CD4-positive, alpha-beta T cell treated with Interleukin-2 at 100 ng/mL for 4 hours (primary cell): ENCODE measurements at places on chromosomes 7 and 10.

- no peak for DNase-seq
Observed at GRCh38 chr10:84990713-84991112, 662.3 kb downstream of the CCSER2 start.

- no peak for DNase-seq
Observed at GRCh38 chr10:11538834-11539190, 72.6 kb downstream of the USP6NL start.

DNA sequence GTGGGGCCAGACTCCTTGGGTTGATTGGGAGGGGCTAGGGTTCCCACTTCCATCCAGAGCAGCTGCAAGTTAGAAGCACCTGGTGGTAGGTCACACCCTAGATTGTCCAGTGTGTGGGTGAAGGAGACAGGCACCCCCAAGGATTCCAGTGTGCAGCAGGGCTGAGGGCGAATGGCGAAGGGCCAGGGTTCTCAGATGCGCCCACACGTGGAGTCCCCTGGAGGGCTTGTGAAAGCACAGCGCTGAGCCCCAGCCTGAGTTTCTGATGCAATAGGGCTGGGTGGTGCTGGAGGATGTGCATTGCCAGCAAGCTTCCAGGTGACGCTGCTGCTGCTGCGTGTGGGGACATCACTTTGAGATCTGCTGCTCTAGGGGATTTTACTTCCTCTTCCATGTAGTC, 25.4 kb downstream of the TBATA start:
- DNase-seq, result no peak

- no peak for DNase-seq
Observed at GRCh38 chr7:84624927-84625326, 430.3 kb upstream of the SEMA3A start.

GRCh38 chr10:16957038-16957437, 139.8 kb upstream of the RSU1 start:
- no peak for DNase-seq

DNA sequence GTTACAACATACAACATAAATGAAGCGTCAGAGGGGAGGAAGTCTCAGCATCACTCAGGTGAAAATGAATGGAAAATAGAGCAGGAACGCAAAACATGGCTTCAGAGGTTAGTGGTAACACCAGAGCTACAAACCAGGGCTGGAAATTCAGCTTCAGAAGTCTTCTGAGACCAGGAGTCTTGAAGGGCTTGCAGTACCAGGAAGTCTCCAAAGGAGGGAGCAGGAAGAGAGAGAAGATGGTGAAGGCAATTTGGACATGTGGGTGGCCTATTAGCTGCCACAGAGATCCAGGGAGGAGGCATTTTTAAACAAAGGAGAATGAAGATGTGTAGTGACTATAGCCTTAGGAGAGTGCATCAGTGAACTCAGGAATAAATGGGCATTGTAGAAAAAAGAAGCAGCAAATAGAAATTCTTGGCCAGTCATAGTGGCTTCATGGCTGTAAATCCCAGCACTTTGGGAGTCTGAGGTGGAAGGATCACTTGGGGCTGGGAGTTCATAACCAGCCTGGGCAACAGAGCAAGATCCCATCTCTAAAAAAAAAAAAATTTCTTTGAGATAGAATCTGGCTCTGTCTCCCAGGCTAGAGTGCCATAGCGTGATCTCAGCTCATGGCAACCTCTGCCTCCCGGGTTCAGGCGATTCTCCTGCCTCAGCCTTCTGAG, 9.3 kb upstream of the TET1 start:
- peak; percentile 50 for DNase-seq

DNA sequence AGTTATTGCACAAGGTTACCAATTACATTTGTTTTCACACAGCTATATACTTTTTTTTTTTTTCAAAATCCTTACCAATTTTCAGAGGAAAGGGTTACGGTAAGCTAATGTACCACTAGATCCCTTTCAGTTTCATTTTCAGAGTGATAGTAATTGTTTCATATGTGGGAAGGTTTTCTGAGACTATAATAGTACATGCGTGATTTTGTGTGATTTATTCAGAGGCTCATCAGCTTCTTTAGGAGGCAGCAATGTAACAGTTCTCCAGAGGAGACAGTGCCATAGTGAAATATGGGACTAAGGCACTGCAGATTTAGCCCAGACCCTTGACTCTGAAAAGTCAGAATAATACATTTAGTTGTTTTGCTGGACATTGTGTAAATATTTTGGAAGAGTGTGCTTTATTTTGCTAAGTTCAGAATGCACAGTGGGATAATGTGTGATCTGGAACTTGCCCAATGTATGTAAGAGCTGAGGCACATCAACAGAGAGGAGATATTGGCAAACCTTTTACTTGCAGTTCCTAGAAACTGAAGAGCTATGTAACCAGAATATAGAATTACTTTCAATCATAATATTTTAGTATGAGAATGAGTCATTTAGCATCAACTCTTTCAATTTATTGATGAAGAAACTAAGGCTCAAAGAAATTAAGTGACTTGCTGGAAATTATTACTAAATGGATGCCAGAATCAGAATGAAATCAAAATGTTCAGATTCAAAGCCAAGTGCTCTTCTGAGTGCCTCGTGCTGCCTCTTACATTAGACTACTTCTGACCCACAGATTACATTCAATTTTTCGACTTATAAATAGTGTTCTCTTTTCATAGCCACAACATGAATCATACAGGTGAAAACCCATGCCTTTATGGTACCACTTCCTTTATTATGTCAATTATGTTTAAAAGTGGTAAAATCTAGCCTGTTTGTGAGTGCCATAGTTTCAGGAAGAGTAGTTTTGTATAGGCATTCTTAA, 207.7 kb upstream of the TEX47 start:
- no peak for DNase-seq

GRCh38 chr10:64156166-64156565, 635.0 kb downstream of the REEP3 start:
- no peak for DNase-seq

DNA sequence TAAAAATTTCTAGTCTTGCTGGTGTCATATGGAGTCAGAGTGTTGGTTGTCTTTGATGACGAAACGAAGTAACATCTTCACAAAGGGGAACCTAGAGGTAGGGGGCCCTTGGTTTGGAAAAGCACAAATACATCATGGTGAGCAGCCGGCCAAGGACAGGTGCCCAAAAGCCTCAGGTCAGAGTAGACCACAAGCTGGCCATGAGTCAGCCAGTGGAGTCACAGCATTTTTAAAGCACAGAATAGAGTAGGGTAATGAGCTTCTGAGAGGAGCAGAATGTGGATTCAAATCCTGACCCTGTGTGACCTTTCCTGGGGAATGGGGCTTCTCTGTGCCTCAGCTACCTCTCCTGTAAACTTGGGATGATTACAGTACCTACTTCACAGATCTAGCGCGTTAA, 5.3 kb downstream of the CAMK2B start:
- no peak for DNase-seq

DNA sequence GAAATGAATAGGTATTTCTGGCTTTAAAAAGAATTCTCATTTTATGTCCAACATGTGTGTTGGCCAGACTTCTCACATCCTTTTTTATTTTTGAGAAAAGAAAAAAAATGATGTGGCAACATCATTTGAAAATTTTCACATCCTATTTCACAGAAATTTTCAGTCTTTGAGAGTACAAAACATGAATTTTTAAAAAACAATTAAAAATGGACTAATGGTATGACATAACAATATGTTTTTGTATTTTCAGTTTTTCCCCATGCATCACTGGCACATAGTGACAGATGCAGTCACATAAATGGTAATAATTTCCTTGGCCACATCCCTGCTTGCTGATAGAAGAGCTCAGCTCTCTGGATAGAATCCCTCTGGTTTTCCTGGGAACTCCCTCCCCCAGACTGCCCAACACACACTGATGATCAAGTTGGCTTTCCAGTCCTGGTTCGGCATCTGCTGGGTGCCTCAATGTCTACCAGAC, 188.5 kb upstream of the AGR3 start:
- no peak for DNase-seq

GRCh38 chr7:131897016-131897789, 340.8 kb upstream of the PODXL start:
- DNase-seq, result no peak

DNA sequence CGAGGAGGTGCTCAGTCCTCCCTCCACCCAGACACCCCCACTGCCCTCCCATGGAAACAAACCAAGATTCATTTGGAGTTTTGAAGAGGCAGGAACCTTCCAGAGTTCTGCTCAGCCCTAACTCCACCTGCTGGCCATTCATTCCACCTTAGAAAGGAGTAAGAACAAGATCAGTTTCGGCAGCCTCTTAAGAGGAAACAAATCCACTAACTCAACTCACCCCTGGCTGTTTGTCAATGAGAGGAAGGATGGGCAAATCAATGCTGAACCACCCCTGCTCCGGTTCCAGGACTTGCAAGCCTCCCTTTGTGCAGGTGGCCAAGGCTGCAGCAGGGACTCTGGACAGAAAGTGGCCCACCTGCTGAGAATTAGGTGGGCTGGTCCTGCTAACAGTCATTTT, 26.2 kb downstream of the CCDC3 start:
- DNase-seq, result no peak

DNA sequence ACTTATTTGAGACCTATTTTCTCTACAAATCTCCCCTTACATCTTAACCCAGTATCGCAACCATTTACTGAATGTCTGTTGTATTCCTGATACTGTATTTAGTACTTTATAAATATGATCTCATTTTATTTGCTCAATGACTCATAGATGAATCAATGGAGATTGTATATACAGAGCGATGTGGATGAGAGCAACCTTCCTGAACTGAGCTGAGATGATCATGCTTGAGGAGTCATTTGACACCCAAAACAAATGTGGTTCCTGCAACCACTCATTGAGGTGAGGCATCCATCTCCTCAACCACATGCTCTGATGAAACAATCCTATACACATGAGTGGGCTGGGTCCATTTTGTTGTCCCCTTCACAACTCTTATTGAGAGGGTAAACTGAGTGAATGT, 250.0 kb downstream of the CDC14C start:
- no peak for DNase-seq

DNA sequence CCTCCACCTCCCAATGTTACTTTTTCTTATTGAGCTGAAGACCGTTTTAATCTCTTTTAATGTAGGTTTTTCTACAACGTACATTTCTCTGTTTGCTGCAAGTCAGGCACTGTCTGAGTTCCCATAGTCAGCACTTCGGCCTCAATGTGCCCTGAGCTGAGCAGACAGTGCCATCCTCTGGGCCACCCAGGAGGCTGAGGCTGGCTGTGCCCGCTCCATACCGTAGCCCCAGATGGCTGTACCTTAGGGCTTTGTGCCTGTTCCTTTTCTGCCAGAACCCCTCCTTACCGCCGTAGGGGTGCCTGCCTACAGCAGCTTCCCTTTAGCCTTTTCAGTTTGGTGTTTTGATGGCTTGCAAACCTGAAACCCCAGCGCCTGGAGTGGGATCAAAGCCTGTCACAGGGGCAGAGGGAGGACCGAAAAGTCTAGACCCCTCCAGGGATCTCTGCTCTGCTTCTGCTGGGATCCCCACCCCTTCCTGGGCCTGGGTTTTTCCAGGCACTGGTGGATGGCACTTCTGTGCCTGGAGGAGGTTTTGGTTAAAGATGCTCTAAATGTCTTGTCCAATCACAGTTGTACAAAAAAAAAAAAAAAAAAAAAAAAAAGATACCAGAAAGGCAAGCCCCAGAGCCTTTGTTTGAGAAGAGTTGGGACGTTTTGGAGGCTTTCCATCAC, 9.0 kb downstream of the AGAP3 start:
- DNase-seq, result no peak

DNA sequence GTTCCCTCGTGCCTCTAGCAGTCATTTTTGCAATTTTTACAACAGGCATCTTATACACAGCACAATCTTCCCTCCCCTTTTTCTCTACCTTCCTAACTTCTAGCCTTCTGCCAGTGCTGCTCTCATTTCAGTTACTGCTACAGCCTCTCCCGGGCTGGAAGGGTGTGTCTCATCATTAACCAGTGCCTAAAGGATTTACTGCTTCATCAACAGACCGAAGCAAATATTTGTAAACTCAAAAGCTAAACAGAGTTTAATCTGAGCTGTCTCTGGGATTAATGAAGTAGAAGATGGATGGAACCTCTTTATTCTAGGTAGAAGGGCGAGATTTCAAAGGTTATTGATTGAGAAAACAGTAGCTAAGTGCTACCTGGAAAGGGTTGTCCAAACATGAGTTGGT, 94.3 kb downstream of the PRPF18 start:
- no peak for DNase-seq

DNA sequence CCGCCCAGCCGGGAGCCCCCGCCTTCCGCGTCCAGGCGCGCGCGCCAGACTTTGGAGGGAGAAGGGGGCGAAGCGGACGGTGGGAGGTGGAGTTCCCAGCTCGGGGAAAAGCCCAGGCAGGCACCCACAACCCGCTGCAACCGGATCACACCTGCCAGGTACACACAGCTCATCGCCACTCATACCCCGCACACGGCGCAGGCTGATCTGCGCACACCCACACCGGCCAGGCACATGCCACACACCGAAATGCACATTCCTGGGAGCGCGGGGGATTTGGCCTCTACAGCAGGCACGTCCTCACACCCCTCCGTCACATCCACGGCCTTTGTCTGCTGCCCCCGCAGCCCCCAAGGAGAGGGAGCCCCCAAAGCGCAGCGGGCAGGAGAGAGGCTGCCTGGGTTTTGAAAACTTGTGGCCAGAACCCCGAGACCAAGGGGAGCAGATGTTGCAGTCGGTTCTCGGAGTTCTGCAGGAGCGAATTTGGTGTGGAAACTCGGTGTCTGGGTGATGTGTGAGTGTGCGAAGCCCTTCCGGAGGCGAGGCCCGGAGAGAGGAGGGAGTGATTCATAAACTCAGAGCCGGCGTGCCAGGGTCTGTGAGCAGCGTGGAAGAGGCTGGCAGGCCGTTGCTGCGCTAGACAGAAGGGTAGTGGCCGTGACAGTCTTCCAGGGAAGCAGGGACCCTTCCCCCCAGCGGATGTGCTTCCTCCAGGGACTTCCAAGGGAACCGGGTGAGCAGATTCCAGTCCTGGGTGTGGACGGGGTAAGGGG, 734 bp downstream of the CHST3 start:
- no peak for DNase-seq

DNA sequence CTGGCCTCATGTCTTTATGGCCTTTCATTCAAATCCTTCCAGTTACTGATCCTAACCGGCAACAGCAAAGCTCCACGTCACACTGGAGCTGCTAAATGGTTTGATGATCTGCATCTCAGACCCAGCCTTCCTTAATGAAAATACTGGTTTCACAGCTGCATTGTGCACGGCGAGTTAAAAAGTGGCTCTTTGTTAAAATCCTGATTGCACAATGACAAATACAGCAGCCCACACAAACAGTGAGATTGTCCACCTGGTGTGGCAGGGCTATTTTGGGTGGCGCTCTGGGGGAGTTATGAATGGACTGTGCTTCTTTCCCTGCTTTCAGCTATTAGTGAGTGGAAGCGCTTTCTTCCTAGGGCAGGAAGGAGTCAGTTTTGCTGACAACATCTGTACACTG, 63.4 kb upstream of the C1QL3 start:
- DNase-seq, result no peak
